Left lobe of liver (tissue), 2 donors: ENCODE measurements at places on chromosomes 7 and 10. TPM values are rescaled to one million over a fixed set of nuclear protein-coding genes. Genes with fewer than 3 reads are reported as not detected.
A peak's percentile ranks its signal among the peaks of the same experiment; 100 is the strongest.

DNA sequence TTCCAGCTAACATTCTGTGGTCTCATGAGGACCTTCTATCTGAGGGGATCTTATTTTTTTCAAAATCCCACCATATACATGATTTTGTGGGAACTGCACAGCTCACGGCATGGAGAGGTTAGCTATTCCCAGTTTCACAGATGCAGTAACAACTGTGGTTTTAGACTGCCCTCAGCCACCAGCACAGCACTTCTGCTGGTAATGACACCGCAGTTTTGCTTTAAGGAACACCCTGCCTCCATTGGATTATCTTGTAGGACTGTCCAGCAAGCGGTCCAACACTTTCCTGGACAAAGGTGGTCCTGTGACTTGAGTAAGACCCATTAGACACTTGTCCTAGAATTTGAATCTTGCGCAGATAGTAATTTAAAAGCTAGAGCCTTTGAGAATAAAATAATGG lies 65.3 kb upstream of the SMNDC1 start:
- no peak for DNase-seq

DNA sequence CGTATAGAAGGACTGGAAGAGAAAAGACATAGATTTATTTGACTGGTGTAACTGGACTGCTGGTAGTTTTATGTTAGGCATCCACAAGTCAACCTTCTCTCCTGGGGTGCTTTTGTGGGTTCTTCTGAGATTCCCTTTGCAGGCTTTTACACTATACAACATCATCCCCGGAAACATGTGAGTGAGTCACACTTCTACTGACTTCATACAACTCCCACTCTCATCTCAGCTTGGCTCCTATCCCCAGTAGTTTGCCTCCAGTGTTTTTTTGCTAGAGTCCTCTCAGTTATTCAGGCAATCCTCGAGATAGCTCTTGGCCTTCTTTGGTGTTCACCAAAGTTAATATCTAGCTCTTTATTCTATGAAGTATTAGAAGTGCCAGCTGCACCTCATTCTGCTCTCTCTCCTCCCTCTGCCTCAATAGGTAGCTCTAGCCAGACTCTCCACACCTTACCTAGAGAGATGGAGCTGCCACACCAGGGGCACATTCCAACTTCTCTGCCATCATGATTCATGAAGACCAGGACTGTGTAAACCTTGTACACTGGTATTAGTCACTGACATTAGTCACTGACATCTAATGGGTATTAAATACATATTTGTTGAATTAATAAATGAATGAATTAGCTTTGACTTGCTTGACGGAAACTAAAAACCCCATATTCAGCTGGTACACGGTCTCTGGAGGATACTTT lies 281.9 kb downstream of the PPP1R3A start:
- DNase-seq, result no peak

DNA sequence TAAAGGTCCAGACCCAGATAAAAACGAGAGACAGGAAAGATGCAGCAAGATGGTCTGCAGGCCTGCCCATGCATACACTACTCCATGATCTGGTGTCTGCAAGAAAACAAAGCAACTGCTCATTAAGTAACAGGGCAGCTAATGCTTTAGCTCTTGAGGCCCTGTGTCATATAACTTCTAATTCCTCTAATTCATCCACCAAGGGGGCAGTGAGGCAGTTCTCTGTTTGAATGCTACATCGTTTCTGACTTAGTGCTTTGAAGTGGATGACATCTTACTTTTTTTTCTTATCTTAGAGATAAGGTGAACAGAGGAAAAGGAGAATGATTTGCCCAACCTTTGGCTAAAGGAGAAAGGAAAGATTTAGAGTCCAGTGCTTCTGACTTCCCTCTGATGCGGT lies 619.7 kb downstream of the AUTS2 start:
- DNase-seq, result no peak

- no peak for DNase-seq
Observed at GRCh38 chr10:11322698-11323097, 288.8 kb downstream of the USP6NL start.

DNA sequence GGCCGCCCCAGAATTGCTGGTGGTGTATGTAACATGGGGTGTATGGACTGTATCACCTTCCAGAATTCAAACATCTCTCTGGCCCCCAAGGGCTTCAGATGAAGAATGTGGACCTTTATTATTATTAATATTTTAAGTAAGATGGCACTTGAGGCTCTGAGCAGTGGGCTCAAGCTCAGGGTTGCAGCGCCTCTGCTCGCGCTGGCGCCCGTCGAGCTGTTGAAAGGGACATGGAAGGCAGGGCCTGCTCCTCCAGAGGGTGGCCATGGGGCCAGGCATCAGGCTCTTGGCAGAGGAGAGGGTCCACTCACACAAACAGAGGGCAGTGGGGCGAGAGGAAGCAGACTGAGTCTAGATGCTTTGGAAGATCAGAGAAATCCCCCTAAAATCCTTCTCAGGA lies 120.2 kb downstream of the NT5C2 start:
- DNase-seq, result no peak

- DNase-seq, result no peak
Observed at GRCh38 chr7:123460616-123461015, 73.8 kb downstream of the IQUB start.

- DNase-seq, result peak; percentile 54
Observed at GRCh38 chr10:79346388-79347225, 662 bp upstream of the PPIF start.

DNA sequence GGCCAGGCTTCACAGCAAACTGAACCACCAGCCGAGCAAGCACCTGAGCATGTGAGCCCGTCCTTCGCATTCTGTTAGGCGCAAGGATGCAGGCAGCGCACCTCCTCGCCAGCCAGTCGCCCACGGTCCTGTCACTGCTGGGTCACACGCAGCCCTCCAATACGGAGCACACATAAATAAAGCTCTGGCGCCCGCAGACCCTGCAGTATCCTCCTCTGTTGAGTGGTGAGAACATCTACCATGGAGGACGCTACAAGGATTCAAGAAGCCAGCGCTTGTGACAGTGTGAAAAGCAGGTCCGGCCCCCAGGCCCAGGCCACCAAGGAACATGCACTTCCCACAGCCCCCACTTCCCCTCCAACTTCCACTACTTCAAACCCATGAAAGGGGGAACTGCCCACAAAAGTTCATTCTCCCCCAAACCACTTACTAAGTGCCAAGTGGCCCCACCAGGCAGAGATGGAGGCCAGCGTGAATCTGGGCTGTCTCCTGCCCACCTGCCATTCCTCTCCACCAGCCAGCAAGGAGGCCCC lies 34.8 kb downstream of the VOPP1 start:
- DNase-seq, result no peak

- no peak for DNase-seq
Observed at GRCh38 chr7:74002474-74003017, 25.4 kb upstream of the ELN start.

GRCh38 chr10:4137299-4137698 lies 352.3 kb upstream of the KLF6 start:
- no peak for DNase-seq

- DNase-seq, result no peak
Observed at GRCh38 chr10:17780727-17781126, 28.4 kb upstream of the MRC1 start.

GRCh38 chr10:129745186-129745750 lies 218.8 kb downstream of the EBF3 start:
- no peak for DNase-seq

DNA sequence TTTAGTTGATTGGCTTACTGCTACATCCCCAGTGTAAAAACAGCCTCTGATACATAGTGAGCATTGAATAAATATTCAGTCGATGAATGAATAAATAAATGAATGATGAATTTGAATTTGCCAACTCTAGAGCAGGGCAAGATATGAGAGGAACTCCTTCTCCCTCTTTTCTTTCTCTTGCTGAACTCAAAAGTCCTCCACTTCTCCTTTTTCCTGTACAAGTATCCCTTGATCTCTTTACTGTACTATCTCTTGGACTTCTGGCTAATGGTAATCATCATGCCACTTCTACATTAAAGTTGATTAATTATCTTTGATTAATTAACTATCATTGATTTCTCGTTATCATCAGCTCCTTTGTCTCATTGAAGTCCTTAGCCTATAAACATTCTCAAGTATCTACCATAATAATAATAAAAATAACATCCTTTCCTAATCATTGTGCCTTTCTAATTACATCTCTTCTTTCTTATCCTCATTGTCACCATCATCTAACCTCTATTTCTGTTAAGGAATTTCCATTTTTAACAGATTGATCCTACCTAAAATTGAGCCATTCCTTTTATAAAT lies 10.6 kb downstream of the CPED1 start:
- DNase-seq, result no peak

DNA sequence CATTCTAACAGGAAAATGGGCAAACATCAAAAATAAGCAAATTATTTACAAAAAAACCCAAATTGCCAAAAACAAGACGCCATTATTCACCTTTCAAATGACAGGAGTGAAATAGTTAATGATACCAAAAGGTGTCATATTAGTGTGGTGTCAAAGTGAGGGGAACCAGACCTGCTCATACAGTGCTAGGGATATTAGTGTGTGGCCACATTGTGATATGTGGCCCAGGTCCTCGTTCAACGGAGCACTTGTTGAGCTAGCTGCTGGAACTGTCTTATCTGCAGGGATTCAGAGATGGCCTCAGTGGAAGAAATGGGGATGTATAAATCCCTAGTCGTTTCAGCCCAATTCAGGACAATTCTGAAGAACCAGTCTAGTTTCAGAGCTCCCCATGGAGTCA lies 41.2 kb downstream of the GPR85 start:
- no peak for DNase-seq

GRCh38 chr7:41830271-41830670 lies 127.4 kb upstream of the INHBA start:
- DNase-seq, result no peak

GRCh38 chr7:96747418-96747940 lies 37.8 kb upstream of the SEM1 start:
- DNase-seq, result no peak

GRCh38 chr10:78194050-78194449 lies 160.4 kb downstream of the RPS24 start:
- DNase-seq, result no peak

DNA sequence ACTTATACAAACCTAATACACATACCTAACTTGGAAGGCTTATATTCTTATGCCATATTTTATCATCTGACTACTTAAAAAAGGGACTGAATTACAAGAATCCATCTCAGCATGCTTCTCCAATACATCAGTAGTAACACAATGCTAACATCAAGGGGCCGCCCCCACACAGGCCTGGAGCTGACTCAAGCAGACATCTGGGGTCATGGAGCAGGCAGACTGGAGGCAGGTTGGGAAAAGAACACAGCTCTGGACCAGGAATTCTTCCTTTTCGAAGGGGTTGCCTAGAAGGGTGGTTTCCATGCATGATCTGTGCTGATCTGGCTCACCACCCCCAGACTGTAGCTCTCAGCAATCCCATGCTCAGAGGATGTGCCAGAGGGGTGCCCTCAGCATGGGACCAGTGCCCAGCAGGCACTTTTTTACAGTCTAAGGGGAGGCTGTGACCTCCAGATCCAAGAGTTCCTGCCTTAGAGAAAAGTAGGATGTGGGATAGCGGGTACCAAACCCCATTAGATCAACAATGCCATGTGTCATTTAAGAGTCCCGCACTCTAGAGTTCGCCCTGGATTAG lies 26.1 kb upstream of the DUSP5 start:
- no peak for DNase-seq

DNA sequence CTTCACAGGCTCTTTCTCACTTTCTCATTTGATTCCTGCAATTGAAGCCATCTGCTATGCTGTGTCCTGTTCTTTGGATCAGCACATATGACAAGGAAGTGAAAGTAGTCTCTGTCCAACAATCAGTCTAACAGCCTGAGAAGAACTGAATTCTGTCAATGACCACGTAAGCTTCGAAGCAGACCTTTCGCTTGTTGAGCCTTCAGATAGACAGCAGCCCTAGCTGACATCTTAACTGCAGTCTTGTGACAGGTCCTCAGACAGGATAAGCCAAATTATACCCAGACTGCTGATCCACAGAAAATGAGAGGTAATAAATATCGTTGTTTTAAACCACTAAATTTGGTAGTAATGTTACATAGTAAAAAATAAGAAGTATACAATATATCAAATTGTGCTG lies 691.0 kb upstream of the LRRTM3 start:
- DNase-seq, result no peak

- no peak for DNase-seq
Observed at GRCh38 chr10:69996611-69997010, 56.0 kb upstream of the MACROH2A2 start.

DNA sequence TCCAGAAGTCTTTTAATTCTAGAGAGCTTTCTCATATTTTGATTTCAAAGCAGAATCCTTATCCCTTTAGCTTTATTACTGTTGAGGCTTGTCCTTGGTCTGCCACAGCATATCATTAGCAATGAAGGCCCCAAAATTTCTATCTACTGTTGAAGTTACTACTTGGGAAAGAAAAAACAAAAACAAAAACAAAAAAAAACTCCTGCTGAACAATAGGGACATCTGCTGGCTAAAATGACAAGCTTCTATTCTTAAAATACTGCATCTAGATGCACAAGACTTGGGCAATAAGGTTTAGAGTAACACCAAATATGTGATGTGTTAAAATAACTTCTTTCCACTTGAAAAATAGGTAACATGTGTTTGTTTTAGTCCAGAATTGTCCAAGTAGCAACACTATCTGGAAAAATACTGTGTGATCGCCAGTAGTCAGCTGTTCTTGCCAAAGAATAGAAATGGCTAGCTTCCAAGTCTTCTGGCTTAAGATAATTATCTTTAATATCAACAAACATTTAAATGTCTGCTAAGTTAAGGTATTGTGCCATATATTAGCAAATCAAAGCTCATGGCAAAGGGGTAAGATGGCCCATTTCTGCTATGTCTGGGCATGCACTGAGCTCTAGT lies 3.8 kb upstream of the DMTF1 start:
- no peak for DNase-seq

DNA sequence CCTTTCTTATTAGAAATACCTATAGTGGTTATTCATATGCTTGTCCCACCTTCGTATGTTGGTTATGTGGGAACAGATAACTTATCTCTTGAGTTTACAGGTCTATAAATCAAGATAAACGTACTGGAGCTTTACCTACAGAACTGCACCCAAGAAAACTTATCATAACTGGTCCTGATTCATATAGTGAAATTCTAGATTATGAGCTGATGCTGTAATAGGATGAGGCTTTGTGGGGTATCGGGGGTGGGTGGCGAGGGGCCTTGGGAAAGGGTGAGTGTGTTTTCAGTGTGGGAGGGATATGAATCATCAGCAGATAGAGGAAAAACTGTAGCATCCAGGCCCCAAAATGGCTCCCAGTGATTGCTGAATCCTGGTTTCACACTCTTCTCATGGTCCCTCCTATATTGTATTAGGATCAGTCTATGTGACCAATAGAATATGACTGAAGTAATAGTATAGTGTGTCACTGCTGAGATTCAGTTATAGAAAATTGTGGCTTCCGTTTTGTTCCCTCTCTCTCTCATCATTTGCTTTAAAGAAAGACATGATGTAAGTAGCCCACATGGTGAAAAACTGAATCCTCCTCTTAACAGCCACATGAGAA lies 706.8 kb upstream of the LRRTM3 start:
- no peak for DNase-seq

Gene H2BK1
- not detected for total RNA-seq

Gene ABCA13
- total RNA-seq, result 1.0 TPM

Gene ELOVL3
- not detected for total RNA-seq

Gene ADAMTS14
- total RNA-seq, result 0.15 TPM

Gene MOGAT3
- 12.0 TPM for total RNA-seq

Gene UNC5B
- total RNA-seq, result 1.8 TPM

Gene YAE1
- 6.4 TPM for total RNA-seq

Gene CYP2C8
- 1,524 TPM for total RNA-seq

Gene FAM25G
- not detected for total RNA-seq

Gene ELMO1
- 21.2 TPM for total RNA-seq

Gene TAS2R41
- 0.45 TPM for total RNA-seq
